ENCODE measurements at places on chromosomes 13 and 19.

- DNase-seq = no peak
These were observed 9.2 kb upstream of the CEACAM18 start for GRCh38 chr19:51469162-51469561.

DNA sequence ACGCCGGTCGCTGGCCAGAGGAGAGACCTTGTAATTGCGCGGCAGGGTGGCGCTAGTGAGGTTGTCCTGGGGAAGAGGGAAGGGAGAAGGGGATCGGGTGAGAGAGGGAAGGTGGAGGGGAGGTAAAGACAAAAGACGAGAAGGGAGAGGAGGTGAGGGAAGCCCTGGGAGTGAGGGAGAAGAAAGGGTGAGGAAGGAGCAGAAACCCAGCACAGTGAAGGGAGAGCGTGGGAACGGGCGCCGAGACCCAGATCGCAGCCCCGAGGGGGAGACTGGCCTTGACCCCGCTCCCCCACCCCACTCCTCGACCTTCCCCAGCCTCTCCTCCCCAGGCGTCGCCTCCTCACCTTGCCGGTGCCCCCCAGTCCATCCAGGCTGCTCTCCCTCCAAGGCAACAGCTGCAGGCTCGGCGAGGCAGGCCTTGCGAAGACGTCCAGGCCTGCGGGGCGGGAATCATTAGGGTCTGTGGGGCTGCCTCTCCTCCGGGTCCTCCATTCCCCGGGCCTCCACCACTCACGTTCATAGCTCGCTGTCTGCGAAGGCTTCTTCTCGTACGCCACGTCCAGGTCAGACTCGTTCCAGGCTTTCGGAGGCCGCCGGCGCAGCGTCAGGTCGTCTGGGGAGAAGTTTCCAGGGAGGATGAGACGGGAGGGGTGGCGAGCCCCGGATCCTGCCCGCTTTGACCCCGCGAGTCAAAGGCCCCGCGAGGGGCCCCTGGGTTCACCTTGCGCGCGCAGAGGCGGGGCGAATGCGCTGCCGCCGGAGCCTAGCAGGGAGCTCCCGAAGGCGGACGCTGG, 8.8 kb downstream of the PPP1R13L start:
- DNase-seq = no peak

DNA sequence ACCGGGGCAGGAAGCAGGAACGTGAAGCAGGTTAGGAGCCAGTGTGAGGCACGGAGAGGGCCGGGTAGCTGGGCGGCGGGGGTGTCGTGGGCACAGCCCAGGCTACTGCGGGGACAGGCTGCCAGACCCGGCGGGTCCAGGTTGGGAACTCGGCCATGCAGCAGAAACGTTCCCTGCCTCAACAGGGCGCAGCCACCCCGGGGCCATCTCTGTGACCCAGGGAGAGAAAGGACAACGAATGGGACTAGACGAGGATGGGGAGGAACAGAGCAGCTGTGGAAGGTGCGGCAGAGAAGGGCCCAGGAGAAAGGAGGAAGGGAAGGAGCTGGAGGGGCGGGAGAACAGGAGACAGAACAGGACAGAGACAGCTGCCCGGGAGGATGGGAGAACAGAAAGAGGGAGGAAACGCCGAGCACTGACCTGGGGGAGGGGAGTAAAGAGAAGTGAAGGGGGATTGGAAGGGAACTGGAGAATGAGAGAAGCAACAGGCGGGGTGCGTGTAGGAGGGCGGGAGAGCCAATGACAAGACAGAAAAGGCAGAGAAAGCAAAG, 12.9 kb upstream of the GARIN5A start:
- DNase-seq = no peak

DNA sequence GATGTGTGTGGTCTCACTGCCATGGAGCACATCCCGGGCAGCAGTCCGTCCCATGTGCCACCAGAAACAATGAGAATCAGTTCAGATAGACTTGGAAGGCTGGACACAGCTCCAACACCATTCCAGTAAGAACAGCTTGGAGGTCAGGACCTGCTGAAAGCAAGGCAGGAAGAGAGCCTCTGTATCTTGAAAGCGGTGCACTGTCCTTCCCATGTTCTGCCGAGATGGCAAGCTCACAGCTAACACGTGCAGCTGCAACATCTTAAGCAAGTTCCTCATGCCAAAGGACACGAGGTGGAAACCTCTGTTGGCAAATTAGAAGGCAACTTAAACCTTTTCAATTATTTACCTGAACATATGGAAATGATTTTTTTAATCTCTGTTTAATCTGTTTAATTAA, 175.4 kb downstream of the DLEU7 start:
- DNase-seq = no peak

DNA sequence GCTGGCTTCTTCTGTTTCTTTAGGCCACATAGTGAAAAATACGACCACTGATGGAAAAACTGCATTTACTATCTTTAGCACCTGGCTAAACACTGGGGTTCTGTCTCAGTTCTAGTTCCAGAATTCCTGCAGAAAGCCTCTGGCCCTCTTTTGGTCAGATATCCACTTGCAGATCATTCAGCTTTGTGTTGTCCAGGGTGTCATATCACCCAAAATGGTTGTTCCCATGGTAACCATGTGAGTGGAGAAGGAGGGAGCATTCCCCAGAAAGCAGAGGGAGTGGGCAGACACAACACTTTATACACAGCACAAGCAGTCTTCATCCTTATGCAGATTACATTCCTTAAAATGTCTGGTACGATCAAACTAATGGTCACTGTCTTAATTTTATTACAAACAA, 73.5 kb downstream of the CAB39L start:
- no peak for DNase-seq

Measured in retina (tissue), 1 donor.